ENCODE measurements at places on chromosomes 7 and 10.

- no peak for DNase-seq
Measured at GRCh38 chr7:18400275-18400674, 95.3 kb upstream of the HDAC9 start.

GRCh38 chr7:104106108-104106905 is 101.5 kb downstream of the ORC5 start:
- no peak for DNase-seq

DNA sequence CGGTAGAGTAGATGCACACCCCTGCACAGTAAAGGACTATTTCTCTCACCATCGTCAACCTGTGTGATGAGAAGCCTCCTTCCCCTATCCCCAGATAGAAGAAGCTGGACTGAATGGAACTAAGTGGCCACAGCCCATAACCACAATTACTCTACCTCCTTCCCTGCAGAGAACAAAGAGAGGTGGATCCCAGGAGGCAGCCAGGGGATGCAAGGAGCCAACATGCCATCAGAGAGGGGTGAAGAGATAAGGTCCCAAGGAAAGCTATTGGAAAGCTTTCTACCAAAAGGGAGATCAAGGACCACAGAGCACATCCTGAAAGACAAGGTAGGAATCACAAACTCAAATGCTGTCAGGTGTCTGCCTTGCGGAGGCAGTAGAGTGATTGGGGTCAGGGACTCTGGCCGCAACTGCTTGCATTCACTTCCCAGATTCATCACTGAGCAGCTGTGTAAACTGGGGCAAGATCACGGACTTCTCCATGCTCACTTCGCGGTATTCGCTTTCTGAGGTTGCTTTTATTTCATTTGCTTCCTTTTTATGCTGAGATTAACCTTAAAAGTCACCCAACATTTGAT is 81.6 kb upstream of the MYO3A start:
- no peak for DNase-seq

DNA sequence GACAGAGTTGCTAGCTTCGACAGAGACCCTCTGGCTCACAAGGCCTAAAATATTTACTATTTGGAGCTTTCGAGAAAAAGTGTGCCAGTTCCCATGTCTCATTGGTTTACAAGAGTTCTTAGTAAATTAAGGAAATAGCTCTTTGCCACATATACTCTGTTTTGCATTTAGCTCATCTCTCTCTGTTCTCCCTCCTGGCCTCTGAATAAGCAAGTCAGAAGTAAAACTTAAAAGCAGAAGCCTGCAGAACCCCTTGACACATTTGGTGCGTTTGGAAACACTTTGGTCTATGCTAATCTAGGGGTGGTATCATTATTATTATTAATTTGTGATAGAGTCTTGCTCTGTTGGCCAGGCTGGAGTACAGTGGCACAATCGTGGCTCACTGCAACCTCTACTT is 6.4 kb downstream of the CARD11 start:
- DNase-seq = no peak

DNA sequence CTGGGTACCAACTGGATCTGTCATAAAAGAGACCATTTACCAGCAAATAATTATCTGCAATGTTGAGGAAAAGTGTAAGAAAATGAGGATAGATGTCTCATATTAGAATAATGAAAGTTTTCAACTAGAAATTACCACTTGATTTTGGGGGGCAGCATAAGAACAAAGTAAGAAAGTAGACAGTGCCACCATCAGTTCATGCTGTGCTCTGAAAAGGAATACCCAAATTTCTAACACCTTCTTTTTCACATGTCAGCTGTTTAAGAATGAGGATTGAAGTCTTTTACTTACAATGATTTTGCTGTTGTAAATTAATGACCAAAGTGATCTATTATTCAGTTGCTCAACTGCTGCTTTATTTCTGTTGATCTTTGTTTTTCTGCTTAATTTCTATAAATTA is 578.3 kb downstream of the ETV1 start:
- DNase-seq = no peak

DNA sequence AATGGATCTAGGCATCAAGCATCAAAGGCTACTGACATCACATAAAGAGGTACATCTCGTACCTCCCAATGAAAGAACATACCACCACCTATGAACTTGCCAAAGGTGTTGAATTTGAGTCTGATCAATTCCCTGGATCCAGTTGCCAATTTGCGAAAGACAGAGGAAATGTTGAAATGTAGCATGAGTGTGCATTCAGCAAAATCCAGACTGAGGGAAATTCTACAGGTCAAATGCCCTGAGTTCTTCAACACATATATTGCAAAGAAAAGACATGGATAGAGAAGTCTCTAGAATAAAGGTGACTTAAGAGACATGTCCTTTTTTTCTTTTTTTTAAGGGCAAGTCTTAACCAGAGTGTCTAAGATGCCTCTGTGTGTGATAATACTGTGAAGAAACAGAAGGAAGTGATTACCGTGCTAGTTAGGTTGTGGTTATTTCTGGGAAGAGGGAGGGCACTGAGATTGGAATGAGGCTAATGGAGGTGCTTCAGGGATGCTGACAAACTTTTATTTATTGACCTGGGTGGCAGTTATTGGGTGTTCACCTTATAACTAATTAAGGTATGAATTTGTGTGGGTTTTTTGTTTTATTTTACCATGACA is 128.7 kb downstream of the SAMD9 start:
- no peak for DNase-seq

GRCh38 chr10:5532618-5533097 is 7.9 kb downstream of the CALML3 start:
- no peak for DNase-seq

GRCh38 chr10:74118804-74119203 is 31.8 kb downstream of the AP3M1 start:
- DNase-seq = no peak

DNA sequence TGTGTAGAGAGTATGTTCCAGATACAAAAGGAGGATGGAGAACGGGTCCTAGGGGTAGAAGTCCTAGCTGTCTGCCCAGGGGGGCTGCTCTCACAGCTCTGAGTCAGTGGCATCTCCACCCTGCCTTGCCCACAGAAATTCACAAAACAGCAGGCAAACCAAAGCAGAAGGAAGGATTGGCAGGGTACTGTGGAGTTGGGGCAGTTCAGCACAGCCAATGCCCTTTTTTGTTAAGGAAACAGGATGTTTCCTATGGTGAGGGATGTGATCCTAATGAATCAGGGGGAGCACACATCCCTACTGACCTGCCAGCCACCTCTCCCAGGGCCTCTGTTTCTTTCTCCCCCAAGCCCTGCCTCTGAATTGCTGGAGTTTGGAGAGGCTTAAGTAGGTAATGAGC is 457.6 kb downstream of the PLXNA4 start:
- no peak for DNase-seq

DNA sequence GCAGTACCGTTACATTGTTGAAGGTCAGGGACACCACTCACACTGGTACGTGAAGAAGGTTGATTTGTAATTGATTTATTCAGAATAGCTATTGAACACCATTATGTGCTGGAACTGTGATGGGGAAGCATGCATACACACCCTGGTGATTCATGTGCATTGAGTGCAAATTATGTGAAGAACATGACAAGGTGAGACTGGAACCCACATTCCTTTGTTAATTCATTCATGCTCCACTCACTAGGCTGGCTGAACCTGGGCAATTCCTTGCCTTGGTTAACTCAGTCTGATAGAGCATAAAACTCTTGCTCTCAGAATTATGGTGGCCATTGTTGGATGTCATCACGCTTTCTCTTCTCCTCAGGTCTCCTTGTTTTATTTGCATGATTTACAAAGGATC is 67.3 kb upstream of the TPK1 start:
- no peak for DNase-seq

DNA sequence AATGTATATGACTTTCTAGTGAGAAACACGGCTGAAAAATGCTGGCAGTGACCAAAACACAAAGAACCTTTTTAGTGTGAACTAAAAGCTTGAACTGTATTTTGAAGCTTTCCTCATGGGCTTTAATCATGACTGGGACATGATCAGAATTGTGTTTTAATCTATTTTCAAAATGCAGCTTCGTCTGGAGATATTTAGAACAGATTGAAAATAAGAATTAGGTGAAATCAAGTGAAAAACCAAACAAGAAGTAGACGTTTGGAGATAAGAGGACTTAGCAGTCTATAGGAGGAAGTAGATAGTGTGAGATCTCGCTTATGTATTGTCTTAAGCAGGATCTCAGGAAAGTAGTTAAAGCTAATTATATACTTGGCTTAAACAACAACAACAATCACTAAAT is 865.4 kb upstream of the MBL2 start:
- no peak for DNase-seq
